Activated naive CD4-positive, alpha-beta T cell (primary cell): ENCODE measurements at places on chromosomes 6 and 20.

GRCh38 chr20:3797592-3798372, 1.7 kb downstream of the CDC25B start:
- no peak for DNase-seq

- DNase-seq: no peak
Measured at GRCh38 chr20:2314759-2315439, 19.1 kb downstream of the TGM3 start.

GRCh38 chr20:41005361-41005729, 23.3 kb upstream of the TOP1 start:
- DNase-seq: no peak

DNA sequence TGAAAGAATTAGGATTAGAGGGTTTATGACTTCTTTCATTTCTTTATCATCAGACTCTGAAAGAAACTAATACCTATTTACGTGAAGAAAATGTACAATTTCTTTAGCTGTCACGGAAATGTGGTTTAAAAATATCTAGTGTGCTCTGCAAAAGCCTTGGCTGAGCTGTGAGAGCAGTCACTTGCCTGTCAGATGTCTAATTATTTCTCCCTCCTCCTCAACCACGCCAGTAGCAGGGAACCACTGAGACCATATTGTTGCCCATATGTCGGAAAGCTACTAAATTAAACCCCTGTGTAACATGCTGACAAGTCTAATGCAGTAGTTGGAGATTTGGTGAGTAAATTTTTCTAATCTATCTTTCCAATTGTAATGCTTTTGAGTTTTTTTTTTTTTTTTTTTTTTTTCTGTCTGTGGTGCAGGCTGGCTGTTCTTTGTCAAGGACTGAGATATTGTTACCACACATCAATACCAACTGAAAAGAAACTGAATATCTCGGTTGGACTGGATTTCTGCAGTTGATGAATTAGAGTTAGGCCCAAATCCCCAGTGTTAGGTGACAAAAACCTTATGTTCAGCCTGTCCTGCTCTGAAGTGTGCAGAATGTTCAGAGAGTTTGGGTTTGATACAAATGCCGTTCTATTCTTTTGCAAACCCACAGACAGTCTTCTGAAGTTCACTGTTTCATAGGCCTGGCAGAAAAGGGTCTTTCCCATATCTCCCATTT, 302.9 kb upstream of the SYNCRIP start:
- no peak for DNase-seq

GRCh38 chr6:139763468-139764210, 389.2 kb upstream of the CITED2 start:
- DNase-seq: no peak

DNA sequence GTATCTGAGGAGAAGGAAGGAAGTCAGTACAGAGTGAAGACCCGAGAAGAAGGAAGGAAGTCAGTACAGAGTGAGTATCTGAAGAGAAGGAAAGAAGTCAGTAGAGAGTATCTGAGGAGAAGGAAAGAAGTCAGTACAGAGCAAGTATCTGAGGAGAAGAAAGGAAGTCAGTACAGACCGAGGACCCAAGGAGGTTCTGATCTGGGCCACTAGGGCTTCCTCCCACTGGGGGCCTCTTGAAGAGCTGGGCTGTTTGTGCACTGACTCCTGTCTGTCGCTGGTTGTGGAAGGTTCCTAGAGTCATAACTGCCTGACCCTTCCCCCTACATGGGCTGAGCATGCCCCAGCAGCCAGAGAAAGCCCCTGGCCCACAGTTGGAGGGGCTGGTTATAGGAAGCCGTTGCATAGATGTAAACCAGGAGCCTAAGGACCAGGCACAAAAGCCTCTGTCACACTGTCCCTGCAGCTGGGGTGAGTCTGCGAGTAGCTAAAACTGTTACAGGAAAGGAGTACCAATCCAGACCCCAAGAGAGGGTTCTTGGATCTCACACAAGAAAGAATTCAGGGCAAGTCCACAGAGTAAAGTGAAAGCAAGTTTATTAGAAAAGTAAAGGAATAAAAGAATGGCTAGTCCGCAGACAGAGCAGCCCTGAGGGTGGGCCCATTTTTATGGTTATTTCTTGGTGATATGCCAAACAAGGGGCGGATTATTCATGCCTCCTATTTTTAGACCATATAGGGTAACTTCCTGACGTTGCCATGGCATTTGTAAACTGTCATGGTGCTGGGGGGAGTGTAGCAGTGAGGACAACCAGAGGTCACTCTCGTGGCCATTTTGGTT, 395.9 kb downstream of the PREX1 start:
- DNase-seq: no peak

DNA sequence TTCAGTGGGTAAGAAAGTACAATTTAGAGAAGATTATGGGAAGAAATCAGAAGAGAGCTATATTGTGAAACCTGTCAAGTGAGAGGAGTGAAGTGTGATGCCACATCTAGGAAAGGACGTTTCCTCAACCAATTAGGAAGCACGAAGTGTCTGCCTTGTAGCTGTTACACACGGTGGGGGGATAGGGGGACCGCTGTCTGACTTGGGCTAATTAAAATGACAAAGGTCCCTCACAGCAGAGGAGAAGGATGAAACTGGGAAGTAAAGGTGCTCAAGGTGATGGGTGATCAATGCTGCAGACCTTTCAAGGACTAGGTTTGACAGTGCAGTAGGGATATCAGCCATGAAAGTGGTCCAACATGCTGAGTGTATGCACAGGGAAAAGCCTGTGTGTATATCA, 181.1 kb upstream of the PRSS16 start:
- no peak for DNase-seq

DNA sequence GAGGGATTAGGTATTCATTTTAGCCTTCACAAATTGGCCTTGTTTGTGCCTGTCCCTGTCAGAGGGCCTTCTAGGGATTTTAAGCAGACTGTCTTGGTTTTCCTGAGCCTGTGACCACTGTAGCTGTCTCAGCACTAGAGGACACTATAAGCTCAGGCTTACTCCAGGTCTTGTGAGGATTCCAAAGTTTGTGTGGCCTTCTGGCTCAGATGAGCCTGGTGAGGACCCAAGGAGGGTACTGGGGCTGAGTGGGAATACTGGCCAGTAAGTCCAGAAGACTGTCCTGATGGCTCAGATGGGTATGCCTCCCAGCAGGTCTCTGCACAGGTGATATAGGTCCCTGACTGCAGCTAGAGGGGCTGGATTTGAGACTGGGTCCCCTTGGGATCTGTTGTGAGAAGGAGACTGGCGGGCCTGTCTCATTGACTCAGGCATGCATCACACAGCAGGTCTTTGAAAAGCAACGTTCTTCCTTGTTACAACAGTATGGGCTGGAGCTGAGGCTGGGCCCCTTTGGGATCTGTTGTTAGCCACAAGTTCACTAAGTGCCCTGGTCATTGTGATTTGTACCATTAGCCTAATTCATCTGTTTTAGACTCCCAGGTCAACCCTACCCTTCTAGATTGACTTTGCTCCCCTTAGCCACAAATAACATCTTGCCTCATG, 26.3 kb upstream of the TFB1M start:
- no peak for DNase-seq
